ENCODE measurements at places on chromosomes 13 and 19. TPM values are rescaled to one million over a fixed set of nuclear protein-coding genes. Genes with fewer than 3 reads are reported as not detected.

Gene SLC8A2
- total RNA-seq: not detected

Gene UTP14C
- total RNA-seq: 15.2 TPM

Gene AZU1
- not detected for total RNA-seq

Gene LRP3
- total RNA-seq: 20.5 TPM
